ENCODE measurements at places on chromosomes 5 and 9.

GRCh38 chr9:108445431-108446071 lies 410.2 kb downstream of the ACTL7B start:
- no peak for DNase-seq

- no peak for DNase-seq
These were observed 1054.9 kb downstream of the PTPRD start for GRCh38 chr9:9557804-9558334.

DNA sequence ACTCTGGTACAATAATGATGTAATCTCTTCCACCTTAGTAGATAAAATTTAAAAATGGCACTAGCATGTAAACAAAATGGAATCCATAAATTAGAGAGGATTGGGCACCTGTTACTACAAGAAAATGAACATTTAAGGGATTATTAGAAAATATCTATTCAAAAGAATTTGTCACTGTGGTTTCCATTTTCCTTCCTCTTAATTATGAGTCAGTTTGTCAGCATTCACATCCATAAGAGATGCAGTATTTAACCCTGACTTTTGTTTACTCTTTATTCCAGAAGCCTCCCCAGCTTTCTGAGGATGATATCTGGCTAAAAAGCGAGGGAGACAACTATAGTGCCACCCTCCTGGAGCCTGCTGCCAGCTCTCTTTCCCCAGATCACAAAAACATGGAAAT lies 72.1 kb downstream of the C9orf152 start:
- DNase-seq: no peak

GRCh38 chr9:97617939-97618416 lies 15.2 kb downstream of the TSTD2 start:
- DNase-seq: no peak

GRCh38 chr5:117095346-117096332 lies 521.0 kb upstream of the SEMA6A start:
- DNase-seq: no peak

GRCh38 chr9:107172979-107173347 lies 110.1 kb upstream of the RAD23B start:
- no peak for DNase-seq

DNA sequence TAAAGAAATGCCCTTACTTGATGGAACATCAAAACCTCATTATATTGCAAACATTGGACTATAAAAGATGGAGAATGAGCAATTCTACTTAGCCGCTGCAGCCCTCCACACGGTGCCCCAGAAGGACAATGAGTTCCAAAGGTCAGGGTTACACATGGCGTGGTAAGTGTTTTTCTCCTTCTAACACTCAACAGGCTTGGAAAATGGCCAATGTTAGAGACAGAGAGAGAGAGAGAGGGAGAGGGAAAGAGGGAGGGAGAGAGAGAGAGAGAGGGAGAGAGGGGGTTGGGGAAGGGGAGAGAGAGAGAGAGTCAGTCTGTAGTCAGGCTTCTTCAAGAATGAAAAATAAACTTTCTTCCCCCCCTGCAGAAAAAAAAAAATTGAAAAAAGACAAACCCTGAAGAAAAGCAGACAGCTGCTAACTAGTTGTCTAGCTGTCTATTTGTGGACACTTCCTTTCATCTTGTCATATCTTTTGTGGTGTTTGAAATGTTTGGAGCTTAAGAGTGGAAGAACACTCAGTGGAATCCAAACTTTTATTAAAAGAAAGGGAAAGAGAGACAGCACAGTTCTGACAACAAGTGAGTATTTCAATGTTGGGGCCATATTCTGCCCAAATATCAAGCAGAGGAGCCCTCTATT lies 324.8 kb downstream of the TMEM38B start:
- no peak for DNase-seq

- DNase-seq: no peak
These were observed 35.3 kb downstream of the CLINT1 start for GRCh38 chr5:157823655-157824054.

- DNase-seq: no peak
These were observed 6.5 kb downstream of the BRD3OS start for GRCh38 chr9:134031783-134032182.

GRCh38 chr5:42591015-42591414 lies 165.6 kb upstream of the CCDC152 start:
- no peak for DNase-seq
